ENCODE measurements at places on chromosomes 6 and 20.
A peak's percentile ranks its signal among the peaks of the same experiment; 100 is the strongest.

- peak; percentile 82 for ATAC-seq
Observed at GRCh38 chr6:106223300-106223930, 102.1 kb downstream of the ATG5 start.

GRCh38 chr6:84517741-84518530 lies 246.5 kb downstream of the TBX18 start:
- ATAC-seq: no peak

GRCh38 chr6:48782225-48782624 lies 671.2 kb upstream of the PTCHD4 start:
- ATAC-seq: no peak

- ATAC-seq: no peak
Observed at GRCh38 chr6:78251931-78252330, 599.1 kb downstream of the MEI4 start.

- ATAC-seq: no peak
Observed at GRCh38 chr6:11909696-11910132, 102.4 kb upstream of the HIVEP1 start.

DNA sequence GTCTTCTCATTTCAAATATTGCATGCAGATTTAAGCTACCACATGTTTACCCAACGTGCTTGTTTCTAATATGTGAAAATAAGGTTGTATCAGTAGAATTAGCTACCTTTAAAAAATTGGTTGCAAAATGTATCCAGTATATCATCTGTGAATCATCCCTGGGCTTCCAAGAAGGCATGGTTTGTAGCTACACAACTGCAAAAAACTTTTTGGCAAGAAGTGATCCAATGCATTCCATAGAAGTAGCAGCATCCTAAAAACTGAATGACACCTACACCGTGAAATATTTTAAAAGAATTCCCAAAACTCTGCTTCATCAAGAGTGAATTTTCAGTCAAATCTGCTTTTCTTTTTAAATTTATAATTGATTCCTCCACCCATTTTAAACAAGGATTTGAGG lies 89.1 kb downstream of the AIG1 start:
- no peak for ATAC-seq

- ATAC-seq: peak; percentile 71
Observed at GRCh38 chr6:27251112-27251605, 3.7 kb downstream of the PRSS16 start.

DNA sequence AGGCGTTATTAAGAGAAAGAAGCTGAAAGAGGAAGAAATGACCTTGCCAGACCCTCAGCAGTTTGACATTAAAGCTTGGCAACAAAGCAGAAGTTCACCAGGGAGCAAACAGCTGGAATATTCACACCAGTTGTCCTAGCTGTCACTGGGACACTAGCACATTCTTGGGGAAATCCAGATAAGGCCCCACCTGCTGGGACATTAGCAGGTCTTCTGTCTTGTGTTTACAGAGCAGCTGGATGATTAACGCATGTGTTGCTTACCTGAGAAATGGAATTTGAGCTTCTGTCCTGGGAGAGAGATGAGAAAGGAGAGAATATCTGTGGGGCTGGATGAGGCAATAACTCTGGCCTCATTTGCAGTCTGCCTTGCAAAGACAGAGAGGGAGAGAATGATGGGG lies 137.6 kb upstream of the RIN2 start:
- no peak for ATAC-seq

DNA sequence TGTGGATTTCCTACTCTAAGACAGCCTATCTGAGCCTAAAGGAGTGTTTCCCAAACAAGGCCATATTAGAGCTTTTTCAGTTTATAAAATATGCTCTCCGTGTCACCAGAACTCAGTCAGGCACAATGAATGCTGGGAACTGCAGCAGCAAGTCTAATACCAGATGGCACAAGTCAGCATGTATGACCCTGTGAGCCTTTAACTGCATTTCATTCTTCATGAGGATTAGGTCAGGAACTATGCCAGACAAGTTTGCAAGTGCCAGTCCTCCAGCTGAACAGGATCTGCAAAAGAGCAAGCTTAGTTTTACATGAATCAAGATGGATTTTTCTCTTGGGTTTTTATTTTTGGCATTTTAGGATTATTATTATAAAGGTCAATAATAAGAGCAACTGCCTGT lies 66.7 kb upstream of the SAMD5 start:
- no peak for ATAC-seq

DNA sequence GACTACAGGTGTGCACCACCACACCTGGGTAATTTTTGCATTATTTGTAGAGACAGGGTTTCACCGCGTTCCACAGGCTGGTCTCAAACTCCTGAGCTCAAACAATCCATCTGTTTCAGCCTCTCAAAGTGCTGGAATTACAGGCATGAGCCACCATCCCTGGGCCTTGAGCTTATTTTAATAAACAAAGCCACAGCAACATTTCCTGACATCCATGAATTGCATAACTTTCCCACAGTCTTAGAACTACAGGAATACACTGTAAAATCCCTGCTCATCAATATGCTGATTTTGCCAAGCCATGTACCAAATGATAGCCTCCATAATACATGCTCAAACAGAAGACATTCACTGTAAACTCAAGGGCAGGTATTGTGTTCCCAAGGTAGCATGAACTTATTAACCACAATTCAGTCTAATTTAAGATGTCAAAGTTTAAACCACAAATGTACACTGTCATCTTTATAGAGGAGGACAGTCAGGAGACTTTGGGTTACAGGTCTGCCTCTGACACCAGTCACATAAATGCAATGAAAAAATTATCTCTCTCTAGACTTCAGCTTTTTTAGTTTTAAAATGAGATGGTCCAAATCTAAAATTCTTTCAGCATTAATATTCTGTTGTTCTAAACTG lies 40.0 kb downstream of the NUDT3 start:
- no peak for ATAC-seq

- ATAC-seq: no peak
Observed at GRCh38 chr20:63903796-63904561, 9.1 kb downstream of the DNAJC5 start.

DNA sequence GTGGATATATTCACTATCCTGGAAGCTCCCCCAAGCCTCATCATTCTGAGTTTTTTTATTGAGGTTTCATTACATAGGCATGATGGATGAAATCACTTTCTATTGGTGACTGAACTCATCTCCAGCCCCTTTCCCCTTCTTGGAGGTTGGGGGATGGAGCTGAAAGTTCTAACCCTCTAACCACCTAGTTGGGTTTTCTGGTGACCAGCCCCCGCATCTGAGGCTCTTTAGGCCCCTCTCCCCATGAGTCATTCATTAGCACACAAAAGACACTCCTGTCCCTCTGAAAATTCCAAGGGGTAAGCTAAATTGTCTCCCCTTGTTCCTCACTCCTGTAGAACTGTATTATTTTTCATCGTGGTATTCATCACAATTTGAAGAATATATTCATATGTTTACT lies 33.3 kb downstream of the GFRA4 start:
- no peak for ATAC-seq

GRCh38 chr6:84193114-84193708 lies 34.2 kb downstream of the CEP162 start:
- ATAC-seq: peak; percentile 86

DNA sequence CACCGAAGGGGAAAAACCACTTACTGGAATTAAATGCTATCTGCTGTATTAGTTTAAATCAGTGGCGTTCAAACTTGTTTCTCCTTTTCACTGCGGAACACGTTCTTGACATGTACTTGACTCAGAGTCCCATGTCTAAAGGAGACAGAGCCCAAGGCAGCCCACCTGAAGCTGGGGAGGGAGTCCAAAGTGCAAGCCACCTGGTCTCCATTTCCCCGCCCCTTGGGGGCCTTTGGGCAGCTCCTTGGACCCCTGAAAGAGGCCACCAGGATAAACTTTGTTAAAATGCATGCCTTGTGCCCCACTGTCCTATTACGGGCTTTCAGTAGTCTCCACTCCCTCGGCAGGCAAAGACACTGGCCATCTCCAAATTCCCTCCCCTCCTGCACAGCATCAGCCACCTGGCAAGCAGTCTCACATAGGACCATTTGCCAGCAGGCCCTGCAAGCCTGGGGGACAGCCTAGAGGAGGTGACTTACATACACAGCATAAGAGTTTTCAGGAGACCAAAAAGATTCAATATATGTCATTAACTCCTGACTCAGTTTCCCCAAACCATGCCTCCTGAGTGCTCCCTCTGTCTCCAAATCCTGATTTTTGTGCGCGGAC lies 6.7 kb downstream of the PCK1 start:
- no peak for ATAC-seq

- ATAC-seq: no peak
Observed at GRCh38 chr20:37781626-37782025, 87.8 kb downstream of the CTNNBL1 start.

DNA sequence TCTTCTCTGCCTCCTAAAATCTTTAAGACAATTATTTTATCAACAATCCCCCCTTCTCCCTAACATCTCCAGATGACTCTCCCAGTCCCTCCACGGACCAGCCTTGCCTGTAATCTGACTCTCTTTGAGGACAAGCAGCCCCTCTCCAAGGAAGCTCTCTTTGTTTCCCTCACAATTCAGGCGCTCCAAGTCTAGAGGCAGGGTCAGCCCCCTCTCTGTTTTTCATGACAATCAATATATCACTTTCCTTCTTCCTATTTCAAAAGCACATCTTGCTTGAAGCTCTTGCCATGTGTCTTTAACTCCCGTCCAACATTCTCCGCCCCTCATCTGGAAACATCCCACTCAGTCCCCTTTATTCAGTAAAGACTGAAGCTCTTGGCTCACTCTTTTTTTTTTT lies 393.4 kb upstream of the SULF2 start:
- ATAC-seq: no peak

- no peak for ATAC-seq
Observed at GRCh38 chr6:53737746-53738145, 57.1 kb upstream of the LRRC1 start.

DNA sequence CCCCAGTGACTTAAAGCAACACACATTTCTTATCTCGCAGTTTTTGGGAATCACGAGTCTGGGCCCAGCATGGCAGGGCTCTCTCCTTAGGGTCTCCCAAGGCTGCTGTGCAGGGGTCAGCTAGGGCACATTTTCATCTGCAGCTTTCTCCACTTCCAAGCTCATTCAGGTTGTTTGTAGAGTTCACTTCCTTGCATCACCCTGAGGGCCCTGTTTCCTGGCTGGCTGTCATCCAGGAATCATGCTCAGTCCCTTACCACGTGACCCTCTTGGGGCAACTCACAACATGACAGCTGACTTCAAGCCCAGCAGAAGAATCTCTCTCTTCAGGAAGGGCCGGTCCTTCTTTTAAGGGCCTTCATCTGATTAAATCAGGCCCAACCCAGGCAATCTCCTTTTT lies 21.3 kb downstream of the SNAP25 start:
- ATAC-seq: no peak

DNA sequence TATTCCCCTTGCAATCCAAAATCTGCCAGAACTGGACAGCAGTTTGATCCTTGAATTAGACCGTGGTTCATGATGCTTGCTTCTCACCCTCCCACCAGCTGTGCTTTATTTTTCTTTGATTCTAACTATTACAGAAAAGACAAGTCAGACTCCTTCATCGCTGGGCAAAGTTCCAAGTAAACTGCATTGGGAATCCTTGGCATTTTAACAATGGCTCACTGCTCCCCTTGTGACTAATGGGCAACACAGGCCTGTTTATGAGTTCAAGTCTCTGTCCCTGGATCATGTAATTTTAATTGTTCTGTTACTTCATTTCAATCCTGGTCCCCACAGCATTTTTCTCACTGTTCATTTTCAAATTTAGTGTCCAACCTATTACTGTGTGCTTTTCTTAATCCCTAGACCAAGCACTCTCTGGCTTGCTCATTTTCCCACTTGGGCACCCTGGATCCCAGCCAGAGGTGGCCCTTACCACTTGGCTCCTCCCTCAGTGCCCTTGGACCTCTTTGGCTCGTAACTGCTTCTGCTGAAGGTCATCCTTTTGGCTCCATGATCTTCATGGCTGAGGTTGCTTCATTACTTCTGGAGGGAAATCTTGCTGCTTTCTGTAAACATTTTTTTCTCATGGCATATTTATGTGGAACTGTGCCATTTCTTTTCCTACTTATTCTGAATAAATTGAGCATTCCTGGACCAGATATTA lies 32.8 kb downstream of the PSMB9 start:
- no peak for ATAC-seq

GRCh38 chr6:136822046-136822375 lies 381 bp upstream of the PEX7 start:
- no peak for ATAC-seq

GRCh38 chr6:25167961-25168360 lies 111.2 kb upstream of the CARMIL1 start:
- no peak for ATAC-seq

GRCh38 chr6:9139746-9140145 lies 704.4 kb upstream of the SLC35B3 start:
- no peak for ATAC-seq

DNA sequence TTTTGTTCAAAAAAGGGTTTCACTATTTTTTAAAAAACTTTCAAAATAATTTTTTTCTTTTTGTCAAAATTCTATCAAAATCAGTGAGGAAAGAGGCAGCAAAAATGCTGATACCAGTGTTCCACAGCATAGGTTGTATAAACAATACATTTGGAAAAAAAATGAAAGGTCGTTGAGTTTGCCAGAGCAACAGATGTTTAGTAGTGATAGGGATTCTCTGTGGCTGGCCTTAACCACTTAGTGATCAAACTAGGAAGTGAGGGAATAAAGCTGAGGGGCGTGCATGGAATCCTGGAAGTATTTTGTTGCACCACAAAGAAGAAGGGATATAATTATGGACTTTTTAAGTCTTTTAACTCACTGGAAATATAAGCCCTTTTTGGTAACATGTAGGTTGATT lies 555.3 kb upstream of the CHD6 start:
- ATAC-seq: no peak

GRCh38 chr6:142842418-142843261 lies 102.3 kb downstream of the HIVEP2 start:
- peak; percentile 75 for ATAC-seq

GRCh38 chr20:19735446-19735845 lies 22.6 kb upstream of the RIN2 start:
- ATAC-seq: no peak

GRCh38 chr6:56689114-56689513 lies 46.4 kb upstream of the DST start:
- ATAC-seq: no peak

DNA sequence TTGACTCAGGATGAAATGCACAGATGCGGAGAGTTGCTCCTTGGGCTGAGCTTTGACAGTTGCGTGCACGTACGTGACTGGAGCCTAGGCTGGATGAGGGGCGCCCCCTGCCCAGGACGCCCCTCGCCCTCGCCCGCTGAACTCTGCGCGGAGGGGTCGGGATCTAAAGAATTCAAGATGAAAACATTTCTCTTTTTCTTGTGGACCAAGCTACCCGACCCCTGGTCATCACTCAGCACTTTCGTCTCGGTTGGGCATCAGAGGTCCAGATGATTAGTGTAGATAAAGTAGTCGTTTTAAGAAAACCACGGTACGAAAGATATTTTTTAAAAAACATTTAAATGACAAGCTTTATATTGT lies 700 bp downstream of the DTD1 start:
- no peak for ATAC-seq

- ATAC-seq: no peak
Observed at GRCh38 chr20:9215539-9215938, 146.7 kb downstream of the PLCB4 start.
